Stimulated activated CD4-positive, alpha-beta T cell treated with anti-CD3 and anti-CD28 coated beads, TNF-alpha, amount 100 ng/mL, for 48 hours (primary cell): ENCODE measurements at places on chromosomes 3 and 15.

GRCh38 chr3:16277471-16277870 lies 12.5 kb downstream of the OXNAD1 start:
- DNase-seq: no peak

DNA sequence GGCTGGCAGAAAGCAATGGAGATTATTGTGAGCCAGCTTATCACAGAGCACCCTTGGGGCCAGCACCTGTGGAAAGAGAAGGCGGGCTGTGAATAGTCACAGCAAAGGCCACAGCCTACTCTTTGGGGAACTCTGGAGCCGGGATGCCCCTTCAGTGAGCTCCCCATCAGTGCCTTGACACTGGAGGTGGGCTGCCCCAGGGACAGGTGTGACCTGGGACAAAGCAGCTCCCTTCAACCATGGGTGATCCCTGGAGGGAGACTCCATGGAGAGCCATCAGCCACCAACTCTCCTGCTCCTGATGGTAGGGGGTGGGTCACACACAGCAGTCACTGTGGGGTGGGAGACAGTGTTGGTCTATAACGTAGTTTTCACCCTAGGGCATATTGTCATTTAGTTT lies 5.8 kb downstream of the TTC21A start:
- no peak for DNase-seq

GRCh38 chr3:134061401-134061800 lies 31.7 kb upstream of the SLCO2A1 start:
- no peak for DNase-seq

- DNase-seq: no peak
Observed at GRCh38 chr15:77905301-77905920, 172.1 kb downstream of the TBC1D2B start.

DNA sequence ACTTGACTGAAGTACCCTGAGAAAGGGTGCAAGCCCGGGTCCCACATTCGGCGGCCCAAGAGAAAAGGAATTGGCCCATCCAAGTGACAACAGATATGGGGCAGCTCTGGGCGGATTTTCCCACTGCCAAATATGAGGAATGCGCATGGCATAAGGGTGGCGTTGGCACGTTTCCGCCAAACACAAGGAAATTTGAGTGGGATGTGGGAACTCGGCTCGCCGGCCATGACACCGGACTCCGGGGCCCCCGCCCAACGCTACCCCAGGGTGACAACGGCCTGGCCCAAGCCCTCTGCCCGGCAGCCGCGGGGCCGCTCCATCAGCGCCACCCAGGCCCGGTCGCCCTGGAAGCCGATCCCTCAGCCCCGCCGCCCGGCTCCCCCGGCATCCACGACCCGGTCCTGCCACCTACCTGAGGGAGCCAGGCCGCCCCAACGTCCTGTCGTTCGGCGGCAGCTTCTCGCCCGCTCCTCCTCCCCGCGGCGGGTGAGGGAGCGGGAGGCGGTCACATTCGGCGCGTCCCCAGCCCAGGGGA lies 449 bp downstream of the RAF1 start:
- DNase-seq: no peak

GRCh38 chr3:18591120-18591519 lies 166.0 kb upstream of the SATB1 start:
- DNase-seq: no peak

- no peak for DNase-seq
Observed at GRCh38 chr3:147574621-147575020, 165.5 kb downstream of the ZIC1 start.

GRCh38 chr15:84881520-84881830 lies 3.0 kb upstream of the SLC28A1 start:
- DNase-seq: no peak

DNA sequence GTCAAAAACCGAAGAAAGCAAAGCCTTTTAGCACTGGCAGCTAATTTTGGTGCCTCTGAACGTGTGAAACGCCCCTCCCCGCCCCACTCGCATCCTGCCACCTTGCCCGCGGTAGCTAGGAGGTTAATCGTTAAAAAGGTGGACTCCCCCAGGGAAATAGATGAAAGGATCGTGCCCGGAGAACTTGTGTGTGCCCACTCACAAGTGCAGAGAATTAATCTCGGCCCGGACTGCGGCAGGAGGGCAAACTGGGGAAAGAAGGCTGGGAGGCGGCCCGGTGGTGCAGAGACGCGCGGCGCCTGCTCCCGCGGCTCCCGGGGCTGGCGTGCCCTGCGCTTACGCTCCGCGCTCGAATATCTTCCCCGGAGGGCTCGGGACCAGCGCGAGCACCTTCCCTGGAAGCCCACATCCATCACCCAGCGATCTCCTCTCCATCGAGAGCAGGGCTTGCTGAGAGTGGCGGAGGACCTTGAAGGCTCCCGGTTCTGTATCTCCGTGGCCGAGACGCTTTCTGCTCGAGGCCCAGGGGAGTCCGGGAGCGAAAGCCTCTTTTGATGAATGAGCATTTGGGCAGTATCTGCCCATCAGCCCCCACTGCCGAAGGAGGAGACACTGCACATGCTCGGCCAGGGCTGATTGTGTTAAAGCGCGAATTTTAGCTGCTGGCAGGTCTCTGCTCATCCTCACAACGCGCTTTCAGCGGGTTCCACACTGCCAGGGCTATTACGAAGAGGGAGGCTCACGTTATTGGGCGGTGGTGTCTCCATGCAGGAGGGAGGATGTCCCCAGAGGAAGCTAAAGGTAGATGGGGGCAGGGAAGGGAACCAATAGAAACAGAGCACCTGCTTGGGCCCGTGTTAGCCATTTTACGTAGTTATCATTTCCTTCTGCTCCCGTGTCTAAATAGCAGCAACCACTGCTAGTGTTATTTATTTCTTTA lies 1.3 kb upstream of the SPTSSB start:
- no peak for DNase-seq

GRCh38 chr3:11084098-11084497 lies 70.2 kb upstream of the HRH1 start:
- DNase-seq: no peak

GRCh38 chr3:150264561-150265279 lies 143.4 kb upstream of the TSC22D2 start:
- DNase-seq: no peak

DNA sequence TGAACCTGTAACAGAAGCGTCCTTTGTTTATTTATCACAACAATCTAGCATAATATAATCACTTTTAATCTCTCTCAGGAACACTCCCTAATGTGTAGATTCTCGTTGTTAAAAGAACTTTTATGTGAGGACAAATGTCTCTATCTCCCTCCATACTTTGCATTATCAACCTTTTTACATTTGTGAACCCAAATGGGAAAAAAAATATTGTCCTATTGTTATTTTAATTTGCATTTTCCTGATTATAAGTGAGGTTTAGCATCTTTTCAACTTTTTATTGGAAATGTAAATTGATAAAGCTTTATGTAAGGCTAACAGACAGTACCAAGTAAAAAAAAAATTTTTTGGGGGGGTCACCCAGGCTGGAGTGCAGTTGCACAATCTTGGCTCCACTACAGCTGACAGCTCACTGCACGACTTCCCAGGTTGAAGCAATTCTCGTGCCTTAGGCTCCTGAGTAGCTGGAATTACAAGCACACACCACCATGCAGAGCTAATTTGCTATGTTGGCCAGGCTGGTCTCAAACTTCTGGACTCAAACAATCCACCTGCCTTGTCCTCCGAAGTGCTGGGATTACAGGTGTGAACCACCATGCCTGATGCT lies 33.0 kb upstream of the DENND4A start:
- no peak for DNase-seq

DNA sequence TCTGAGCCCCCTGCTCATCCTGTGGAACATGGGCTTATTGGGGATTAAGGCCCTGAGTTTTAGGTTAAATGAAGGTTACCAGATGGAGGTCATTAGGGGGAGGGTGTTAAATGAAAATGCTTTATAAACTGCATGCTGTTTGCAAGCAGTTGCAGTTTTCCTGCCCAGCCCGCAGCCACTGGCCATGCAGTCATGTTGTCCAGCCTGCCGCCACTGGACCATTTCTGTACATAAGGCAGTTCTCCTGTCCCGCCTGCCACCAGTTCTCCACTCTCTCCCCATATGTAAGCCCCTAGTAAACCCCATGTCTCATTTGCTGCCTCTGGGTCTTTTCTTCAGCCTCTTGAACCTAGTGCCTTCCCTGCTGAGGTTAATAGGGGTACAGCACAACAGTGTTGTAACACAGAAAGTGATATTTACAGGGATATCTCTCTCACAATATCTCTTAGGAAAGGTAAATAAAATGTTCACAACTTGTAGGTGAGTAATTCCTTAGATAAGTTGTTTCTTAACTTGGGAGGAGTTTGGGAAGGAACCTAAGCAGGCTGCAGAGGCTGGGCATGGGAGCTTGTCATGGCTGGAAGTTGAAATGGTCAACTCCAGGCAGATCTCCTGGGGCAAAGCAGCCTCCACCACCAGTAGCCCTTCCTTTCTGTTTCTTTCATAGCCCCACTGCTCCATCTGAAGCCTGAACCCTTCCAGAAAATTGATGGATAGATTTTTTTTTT lies 148.2 kb downstream of the CMSS1 start:
- no peak for DNase-seq

DNA sequence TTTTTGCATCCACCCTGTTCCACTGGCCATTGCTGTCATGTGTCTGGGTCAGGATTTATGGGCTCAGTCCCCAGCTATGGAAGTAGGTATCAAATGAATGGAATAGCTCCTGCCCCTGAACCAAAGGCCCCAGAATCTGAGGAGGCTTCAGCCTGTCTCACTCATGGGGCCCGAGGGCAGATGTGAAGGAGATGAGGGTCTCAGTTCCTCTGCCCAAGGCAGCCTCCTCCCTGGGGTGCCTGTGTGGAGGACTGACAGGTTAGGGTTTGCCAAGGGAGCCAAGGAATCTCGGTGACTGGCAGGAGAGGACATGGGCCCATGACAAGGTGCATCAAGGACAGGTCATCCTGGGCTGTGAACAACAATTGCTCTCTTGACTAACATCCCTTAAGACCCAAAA lies 70.4 kb downstream of the CPN2 start:
- no peak for DNase-seq

- DNase-seq: no peak
Observed at GRCh38 chr3:67048715-67049074, 50.6 kb downstream of the KBTBD8 start.

- no peak for DNase-seq
Observed at GRCh38 chr15:25180606-25181292, 226.0 kb downstream of the SNRPN start.

- no peak for DNase-seq
Observed at GRCh38 chr3:177992993-177993970, 543.0 kb upstream of the KCNMB2 start.

- no peak for DNase-seq
Observed at GRCh38 chr3:52471371-52472238, 16.2 kb downstream of the NISCH start.

GRCh38 chr15:53331328-53332190 lies 427.9 kb downstream of the WDR72 start:
- DNase-seq: no peak

DNA sequence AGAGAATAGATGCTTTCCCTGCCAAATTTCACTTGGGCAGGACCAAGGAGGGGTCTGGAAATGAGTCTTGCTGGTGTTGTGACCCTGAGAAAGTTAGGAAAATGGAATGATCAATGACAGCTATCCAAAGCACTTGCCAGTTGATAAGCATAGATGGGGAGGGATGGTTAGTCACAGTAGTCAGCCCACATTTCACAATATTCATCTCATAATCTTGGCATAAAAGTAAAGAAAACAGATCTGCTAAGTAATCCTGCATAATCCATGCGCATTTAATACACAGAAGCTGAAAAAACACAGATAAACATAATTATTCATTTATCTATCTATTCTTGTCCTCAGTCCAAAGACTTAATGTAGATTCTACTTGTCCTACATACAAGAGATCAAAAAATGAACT lies 184.1 kb downstream of the ZIC4 start:
- no peak for DNase-seq

- DNase-seq: no peak
Observed at GRCh38 chr15:90004671-90005070, 3.5 kb downstream of the ZNF710 start.

GRCh38 chr3:109098079-109098644 lies 19.8 kb downstream of the MORC1 start:
- DNase-seq: no peak

GRCh38 chr3:173932624-173933023 lies 535.1 kb downstream of the NLGN1 start:
- DNase-seq: no peak

DNA sequence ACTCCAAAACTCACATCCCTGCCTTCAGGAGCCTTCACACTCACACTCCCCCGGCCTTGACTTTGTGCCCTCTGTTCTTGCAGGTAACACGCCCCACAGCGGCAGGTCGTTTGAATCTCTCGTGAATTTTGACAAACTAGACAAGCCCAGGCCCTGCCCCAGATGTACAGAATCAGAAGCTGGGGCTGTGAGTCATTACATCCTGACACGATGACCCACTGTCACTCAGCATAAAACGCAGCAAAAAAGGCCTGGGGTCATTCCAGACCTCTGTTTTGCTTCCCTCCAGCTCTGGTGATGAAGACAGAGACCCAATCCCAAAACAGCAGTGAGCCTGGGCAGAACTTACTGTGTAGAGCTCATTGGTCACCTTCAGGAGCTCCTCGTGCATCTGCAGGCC lies 116.4 kb upstream of the RAD18 start:
- DNase-seq: no peak

DNA sequence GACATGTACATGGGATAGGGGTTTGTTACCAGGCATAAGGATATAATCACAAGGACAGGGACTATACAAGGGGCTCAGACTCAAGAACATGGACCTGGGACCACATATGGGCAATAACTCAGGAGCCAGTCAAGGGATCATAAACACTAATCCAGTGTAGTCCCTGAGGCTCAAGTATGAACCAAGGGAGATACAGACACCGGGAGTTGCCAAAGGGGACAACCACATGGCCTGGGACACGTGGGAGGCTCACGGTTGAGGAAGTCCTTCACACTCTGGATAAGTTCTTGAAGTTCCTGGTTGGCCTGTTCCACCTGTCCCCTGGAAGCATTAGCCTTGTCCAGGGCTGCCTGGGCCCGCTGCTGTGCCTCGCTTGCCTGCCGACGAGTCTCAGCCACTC lies 1.8 kb upstream of the USP19 start:
- no peak for DNase-seq

DNA sequence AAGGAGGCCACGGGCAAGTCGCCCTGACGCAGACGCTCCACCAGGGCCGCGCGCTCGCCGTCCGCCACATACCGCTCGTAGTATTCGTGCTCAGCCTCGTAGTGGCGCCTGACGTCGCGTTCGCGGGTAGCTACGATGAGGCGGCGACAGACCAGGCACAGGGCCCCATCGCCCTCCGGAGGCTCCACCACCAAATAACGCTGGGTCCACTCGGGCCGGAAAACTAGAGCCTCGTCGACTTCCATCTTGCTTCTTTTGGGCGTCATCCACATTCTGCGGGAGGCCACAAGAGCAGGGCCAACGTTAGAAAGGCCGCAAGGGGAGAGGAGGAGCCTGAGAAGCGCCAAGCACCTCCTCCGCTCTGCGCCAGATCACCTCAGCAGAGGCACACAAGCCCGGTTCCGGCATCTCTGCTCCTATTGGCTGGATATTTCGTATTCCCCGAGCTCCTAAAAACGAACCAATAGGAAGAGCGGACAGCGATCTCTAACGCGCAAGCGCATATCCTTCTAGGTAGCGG lies at the start of gene EPM2AIP1:
TSS of gene EPM2AIP1 (minus strand) at position 326 of the 520 bp plus-strand sequence. CDS start at position 272, 54 bp downstream.
- no peak for DNase-seq

- no peak for DNase-seq
Observed at GRCh38 chr15:37824717-37825382, 109.6 kb upstream of the TMCO5A start.
